Ureter (tissue), 1 donor: ENCODE measurements at places on chromosomes 5 and 9. TPM values are rescaled to one million over a fixed set of nuclear protein-coding genes. Genes with fewer than 3 reads are reported as not detected.
A peak's percentile ranks its signal among the peaks of the same experiment; 100 is the strongest.

GRCh38 chr5:123207081-123207537 is 118.1 kb downstream of the PRDM6 start:
- DNase-seq, result no peak

GRCh38 chr9:128011071-128011817 is 30.5 kb upstream of the EEIG1 start:
- no peak for DNase-seq

Gene FBP2
- 0.29 TPM for total RNA-seq

DNA sequence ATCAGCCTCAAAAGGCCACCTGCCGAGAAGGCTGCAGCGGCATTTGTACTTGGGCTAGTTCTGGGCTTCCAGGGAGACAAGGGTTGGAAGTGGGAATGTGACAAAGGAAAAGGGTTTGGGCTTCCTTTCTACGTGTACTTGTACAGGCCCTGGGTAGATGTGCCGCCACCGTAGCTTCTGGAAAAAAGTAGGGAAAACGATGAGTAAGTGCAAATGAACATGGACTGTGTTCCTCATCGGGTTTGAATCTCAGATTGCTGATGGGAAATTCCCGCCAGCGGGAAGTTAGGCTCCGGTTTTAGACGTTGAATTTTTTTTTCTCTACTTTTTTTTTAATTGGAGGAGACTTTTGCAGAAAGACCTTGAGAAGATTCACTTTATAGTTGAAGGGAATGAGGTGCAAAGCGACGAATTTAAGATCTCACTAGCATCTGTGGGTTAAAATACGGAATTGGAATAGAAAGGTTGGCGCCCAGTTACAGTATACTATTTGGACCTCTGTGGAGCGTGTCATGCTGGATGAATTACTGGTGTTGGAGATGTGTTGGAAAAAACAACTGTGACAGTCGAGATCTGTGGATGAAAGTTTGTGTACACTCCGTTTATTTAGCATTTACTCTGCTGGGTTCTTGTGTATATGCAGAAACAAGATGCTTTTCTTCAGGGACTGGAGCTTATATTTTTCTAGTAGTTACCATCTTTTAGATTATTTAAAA is 1.2 kb downstream of the G3BP1 start:
- DNase-seq, result no peak

DNA sequence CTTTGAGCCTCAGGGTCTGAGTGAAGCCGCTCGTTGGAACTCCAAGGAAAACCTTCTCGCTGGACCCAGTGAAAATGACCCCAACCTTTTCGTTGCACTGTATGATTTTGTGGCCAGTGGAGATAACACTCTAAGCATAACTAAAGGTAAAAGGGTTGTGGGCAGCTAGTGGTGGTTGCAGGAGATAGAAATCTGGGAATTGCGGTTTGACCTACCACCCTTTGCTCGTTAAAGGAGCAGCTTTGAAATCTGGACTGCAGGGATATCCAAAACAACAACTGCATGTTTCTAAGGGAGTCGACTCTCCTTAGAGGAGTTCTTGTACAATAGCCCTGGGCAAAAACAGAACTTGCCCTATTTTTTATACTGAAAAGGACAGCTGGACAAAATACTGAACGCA is 19.0 kb downstream of the ABL1 start:
- DNase-seq, result peak; percentile 13

Gene SPIN1
- total RNA-seq, result 77.9 TPM

GRCh38 chr9:124297551-124297901 is 39.8 kb downstream of the NEK6 start:
- DNase-seq, result peak; percentile 72

- no peak for DNase-seq
Measured at GRCh38 chr9:133844881-133845410, 106.8 kb upstream of the SARDH start.

DNA sequence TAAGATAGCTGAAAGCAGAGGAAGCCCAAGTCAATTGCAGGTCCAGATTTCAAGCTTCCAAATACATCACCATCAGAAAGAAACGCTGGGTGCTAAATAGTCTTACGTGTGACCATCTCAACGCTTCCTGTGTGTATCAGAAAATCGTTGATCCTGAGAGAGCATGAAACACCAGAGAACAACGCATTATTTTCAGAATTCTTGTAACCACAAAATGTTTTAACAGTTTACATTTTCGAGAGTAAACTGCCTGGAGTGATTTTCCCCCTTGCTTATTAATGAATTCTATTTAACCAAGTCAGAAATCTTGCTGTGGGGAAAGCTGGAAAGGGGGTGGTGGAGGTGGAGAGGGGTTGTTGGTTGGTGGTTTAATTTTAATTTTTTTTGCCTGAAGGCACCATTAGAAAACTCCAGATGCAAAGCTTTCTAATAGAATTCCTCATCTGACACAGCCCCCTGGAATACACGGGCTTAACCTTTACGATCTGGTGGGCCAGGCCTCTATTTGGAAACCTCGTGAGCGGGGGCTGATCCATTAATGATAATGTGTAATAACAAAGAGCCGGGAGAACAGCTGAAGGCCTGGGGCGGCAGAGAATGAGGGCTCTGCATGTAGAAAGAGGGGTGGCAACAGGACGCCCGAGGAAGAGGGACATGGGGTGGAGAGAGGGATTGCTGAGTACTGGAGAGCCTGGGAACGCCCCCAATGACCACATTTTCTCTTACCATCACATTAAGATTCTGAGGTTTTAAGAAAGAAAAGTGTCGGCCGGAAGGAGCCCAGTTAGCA is 124.5 kb upstream of the NFIB start:
- DNase-seq, result no peak

Gene TRIM36
- 0.62 TPM for total RNA-seq

Gene C9orf153
- 0.36 TPM for total RNA-seq

GRCh38 chr9:108241384-108242073 is 614.3 kb downstream of the ACTL7B start:
- no peak for DNase-seq

GRCh38 chr9:120324996-120325642 is 254.8 kb downstream of the CDK5RAP2 start:
- DNase-seq, result no peak

Gene GNA14
- total RNA-seq, result 12.4 TPM

GRCh38 chr5:68533051-68533450 is 317.5 kb downstream of the PIK3R1 start:
- DNase-seq, result no peak

- DNase-seq, result peak; percentile 37
Measured at GRCh38 chr5:77957-78804, 13.8 kb upstream of the PLEKHG4B start.

Gene SLC35D2
- total RNA-seq, result 26.0 TPM

Gene TLX3
- not detected for total RNA-seq

Gene JMY
- total RNA-seq, result 16.0 TPM

GRCh38 chr9:125374443-125375309 is 113.0 kb downstream of the GAPVD1 start:
- peak; percentile 73 for DNase-seq

GRCh38 chr9:98610211-98610610 is 98.5 kb downstream of the GABBR2 start:
- no peak for DNase-seq

Gene SPINK9
- not detected for total RNA-seq

- DNase-seq, result no peak
Measured at GRCh38 chr9:35732800-35733541, 505 bp downstream of the CREB3 start.

Gene IFNB1
- total RNA-seq, result not detected

DNA sequence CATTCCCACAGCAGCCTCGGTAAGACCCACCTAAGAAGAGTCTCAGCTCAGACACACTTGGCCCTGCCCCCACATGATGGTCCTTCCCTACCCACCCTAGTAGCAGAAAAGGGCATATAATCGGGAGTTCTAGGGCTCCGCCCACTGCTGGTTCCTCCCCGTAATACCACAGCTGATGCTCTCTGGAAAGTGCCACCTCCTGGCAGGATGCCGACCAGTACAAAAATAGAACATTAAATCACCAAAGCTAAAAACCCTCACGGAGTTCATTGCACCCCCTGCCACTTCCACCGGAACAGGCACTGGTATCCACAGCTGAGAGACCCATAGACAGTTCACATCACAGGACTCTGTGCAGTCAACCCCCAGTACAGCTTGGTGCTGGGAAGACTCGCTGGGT is 271.3 kb downstream of the KIAA0825 start:
- no peak for DNase-seq

DNA sequence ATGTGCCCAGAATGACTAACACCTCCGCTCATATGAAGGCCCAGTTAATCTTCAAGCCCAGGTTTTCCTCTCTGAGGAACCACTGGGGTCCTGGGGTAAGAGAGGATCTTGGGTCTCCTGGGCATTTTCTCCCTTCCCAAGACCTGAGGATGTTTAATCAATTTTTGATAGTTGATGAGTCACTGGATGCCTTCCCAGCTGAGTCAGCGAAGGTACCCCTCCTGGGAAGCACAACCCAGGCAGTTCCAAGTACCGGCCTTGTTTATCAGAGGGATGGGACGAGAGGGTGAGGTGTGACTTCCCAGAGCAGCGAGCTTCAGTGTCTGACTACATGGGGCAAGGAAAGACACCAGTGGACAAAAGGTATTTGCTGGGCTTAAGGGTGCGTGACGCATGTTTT is 119.6 kb upstream of the IL12B start:
- no peak for DNase-seq

Gene IRX2
- 3.3 TPM for total RNA-seq

Gene CD274
- total RNA-seq, result 5.4 TPM

DNA sequence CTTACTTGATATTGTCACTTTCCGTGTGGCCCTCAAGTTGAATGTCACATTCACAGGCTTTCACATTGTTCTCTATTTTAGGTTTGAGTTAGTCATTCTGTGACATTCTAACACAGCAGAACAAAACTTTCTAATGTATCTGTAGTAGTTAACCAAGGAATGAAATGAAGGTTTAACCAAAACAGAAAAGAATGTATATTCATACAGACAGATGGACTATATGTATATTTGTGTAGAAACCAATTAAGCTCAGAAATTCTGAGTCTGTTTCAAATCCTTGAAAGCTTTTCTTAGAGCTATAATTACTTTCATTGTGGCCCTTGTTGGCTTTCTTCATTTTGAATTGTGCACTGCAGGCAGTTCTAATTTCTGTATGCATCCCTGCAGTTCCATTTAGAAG is 654.7 kb downstream of the LRRC70 start:
- DNase-seq, result no peak

GRCh38 chr9:137486141-137486490 is 27.0 kb upstream of the NSMF start:
- no peak for DNase-seq

DNA sequence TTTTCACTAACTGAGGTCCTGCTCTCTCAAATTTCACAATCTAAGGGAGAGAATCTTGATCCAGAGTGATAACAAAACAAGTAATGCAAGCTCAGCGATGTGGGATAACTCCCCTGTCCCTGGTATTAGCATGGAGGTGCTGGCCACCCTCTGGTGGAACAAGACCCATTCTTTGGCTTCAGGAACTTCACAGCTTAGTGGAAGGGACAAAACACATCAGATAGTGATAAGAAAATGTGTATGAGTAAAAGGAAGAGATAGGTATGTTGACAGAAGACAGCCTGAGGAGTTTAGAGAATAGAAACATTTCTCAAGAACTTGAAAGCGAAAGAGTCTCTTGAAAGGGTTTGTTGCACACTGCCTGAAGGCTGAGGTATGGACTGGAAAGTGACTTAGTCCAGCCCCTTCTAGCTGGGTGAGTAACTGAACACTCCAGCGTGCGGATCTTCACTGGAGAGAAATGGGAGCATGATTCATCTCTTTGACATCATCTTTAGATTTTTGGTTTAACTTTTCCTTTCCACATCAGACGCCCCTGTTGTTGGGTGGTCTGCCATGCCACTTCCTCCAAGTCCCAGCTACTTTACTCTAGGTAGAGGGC is 25.4 kb upstream of the ZSWIM6 start:
- DNase-seq, result no peak

DNA sequence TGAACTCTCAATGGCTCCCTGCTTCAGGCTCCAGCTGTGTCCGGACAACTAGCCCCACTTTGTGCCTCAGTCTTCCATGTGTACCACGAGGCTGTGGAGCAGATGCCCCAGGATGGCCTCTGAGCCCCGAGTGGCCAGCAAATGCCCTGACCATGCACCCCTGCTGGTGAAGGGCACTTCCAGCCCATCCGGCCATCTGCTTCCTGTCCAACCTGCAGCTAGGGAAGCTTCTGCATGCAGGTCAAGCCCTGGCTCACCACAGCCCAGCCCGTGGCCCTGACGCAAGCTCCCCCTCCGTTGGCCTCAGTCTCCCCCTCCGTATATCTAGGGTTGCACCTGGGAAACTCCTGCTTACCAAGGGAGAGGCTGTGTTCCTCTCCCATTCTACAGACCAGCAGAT is 4.8 kb downstream of the NINJ1 start:
- no peak for DNase-seq

- no peak for DNase-seq
Measured at GRCh38 chr5:87438231-87438630, 25.5 kb upstream of the CCNH start.

DNA sequence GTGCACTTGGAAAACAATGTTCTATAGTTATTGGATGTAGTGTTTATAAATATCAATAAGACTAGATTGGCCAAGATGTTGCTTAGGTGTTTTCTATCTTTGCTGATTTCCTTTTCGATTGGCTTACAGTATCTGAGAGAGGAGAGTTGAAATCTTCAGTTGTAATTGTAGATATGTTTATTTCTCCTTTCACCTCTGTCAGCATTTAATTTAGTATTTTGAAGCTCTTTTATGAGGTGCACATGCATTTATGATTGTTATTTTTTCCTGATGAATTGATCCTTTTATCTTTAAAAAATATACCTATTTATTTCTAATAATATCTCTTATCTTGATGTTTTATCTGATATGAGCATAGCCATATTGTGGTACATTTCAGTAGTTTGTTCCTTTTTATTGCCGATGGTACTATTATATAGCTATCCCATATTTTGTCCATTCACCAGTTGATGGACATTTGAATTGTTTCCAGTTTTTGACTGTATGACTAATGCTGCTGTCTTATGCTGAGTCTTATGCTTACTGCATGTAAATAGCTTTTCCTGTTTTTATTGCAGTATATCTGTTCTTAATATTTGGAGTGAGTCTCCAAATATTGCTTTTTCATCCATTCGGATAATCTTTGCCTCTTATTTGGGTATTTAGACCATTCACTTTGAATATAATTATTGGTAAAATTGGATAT is 34.7 kb downstream of the ERCC6L2 start:
- DNase-seq, result no peak
